ENCODE measurements at places on chromosomes 1 and 21.

- peak; percentile 62 for DNase-seq
Measured at GRCh38 chr1:10400013-10400412, 1.1 kb downstream of the PGD start.

DNA sequence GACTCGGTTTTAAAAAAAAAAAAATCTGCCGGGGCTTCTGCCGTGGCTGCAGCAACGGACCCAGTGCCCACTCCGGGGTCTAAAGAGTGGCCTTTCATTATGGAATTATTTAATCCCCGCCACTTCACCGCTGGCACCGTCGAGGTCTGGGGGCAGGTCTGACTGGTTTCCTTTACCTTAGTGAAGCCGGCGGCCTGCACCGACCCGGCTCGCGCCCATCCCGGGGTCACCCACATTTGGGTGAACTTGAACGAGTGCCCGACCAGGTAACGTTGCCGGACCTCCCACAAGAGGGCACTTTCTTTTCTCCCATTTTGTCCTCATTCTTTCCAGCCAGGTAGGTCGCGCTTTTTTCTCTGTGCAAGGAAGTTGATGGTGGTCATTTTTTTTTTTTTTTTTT, 4.3 kb downstream of the PRKCZ start:
- DNase-seq, result no peak

DNA sequence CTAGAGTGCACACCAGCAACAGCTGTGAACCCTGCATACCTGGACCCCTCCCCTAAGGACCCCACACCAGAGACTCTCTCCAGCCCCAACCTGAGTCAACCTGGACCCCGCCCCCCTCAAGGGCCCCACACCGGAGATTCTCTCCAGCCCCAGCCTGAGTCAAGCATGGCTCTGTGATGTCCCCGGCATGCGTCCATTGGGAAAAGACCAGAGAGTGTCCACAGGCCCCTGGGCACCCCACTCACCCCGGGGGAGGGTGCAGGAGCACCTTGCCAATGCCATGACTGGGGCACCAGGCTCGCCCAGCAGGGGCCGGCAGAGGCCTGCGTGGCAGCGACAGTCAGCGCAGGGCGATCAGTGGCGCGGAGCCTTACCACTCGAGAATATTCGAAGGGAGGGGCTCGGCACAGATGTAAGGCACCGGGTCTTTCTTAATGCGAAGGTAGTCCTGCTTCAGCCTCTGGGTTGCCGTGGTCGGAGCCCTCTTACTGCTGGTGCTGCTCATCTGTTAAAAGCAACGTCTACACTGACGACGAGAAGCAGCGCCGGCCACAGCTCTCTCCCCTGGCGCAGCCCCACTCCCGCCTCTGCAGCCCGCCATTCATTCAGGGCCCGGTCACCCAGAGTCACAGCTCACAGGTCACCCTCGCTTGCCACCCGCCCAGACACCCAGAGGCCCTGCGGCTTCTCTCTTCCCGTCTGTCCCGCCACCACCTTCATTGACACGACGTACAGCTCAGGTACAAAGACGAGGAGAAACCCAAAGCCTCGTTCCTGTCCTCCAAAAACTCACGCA, 6.0 kb downstream of the UBE2J2 start:
- no peak for DNase-seq

DNA sequence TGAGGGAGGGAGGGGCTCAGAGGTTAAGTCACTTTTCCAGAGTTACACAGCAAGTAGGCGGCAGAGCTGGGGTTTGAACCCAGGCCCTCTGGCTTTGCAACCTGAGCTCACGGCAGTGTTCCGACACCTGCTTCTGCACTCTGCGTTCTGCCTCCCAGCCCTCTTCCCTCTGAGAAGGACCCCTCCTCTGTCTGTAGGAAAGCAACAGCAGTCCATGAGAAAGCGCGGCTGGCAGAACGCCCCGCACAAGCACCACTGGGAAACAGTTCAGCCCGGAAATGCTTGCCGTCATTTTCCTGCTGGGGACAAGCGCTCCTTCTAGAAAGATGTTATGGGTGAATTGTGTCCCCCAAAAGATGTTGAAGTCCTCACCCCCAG, 241.1 kb downstream of the NPHP4 start:
- DNase-seq, result no peak

- no peak for DNase-seq
Measured at GRCh38 chr1:58283388-58284224, 262.9 kb downstream of the OMA1 start.

GRCh38 chr1:27872802-27873551, 633 bp downstream of the THEMIS2 start:
- DNase-seq, result peak; percentile 82

DNA sequence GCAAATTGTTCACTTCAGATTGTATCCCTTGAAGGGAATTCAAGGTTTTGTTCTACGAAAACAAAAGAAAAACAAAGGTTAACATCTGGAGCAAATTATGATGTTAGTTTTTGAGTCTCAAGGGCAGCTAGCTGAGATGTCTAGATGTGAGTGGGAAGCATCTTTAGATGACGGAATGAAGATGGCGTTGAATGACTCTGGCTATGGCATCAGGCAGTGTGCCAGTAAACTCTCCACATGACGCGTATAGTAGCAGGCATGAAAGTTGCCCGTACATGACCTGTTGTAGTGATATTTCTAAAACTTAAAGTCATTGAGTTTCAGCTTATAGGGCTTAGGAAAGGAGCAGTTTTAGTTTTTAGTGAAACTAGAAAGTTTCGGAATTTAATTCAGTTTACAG, 12.3 kb upstream of the SDC3 start:
- DNase-seq, result no peak

DNA sequence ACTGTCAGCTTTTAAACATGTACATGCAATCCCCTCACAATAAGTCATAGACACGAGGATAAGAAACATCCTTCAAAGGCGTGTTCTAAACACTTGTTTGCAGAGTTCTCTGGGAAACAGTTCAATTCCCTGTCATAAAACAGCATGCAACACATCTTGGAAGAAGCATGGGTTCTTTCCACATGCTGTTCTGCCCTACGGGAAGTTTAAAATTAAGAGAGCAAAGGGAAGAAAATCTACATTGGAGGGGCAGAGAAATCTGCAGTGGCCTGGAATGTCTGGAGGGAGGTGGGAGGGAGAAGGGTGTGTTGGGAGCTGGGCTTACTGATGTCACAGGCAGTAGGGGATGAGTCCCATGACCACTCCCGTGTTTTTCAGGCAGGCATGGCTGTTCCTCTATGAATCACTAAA, 98.3 kb upstream of the SLC2A1 start:
- DNase-seq, result no peak

DNA sequence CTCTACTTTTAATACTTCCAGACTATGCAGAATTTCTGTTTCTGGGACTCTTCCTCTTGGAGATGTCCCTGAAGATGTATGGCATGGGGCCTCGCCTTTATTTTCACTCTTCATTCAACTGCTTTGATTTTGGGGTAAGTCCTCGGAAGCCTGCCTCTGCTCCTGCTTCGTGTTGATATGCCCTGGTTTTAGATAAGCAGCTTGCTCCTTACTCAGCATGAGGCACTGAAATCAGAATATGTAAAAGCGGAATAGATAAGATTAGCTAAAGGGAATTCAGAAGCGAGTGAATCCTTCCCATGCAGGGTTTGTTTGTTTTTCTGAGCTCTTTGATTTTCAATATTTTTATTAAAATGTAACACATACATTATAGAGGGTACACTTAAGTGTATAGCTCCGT, 234.7 kb downstream of the CACNA1E start:
- DNase-seq, result no peak

- DNase-seq, result no peak
Measured at GRCh38 chr1:13595411-13595810, 11.8 kb downstream of the PDPN start.
